KG1 (cell line): ENCODE measurements at places on chromosomes 11 and 22.

GRCh38 chr22:48644997-48645396, 1182.7 kb downstream of the BRD1 start:
- DNase-seq, result no peak

- no peak for DNase-seq
These were observed 310.8 kb upstream of the SORL1-AS1 start for GRCh38 chr11:121763526-121763925.

DNA sequence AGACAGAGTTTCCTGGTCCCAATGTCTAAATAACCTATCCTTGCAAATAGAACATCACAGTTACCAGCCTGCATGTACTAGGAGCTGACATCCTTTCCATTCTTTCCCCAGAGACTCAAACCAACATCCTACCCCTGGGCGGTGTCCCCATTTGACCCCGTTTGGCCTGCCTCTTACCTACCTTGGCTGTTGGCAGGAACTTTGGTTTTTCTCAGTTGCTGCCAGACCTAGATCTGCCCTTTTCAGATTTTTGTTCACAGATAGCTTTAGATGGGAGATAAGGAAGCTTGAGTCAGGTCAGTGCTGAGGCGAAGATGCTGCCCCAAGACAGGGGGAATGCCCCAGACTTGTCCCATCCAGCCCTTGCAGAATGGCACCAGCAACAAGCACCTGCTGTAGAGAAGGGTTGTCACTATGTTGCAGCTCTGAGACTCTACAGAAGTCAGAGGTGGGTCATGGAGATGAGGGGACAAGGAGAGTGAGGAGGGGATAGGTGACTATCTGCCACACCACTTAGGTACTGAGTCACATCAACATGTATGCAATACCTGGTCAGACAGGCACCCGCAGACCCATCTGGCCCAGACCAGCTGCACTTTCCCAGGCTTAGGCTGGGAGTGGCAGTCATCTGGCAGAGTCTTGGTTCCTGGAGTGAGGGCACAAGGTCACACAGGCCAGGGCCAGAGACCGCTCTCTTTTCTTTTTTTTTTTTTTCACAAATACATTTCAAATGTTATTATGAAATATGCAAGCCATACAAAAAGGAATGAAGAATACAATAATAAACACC, 61.5 kb upstream of the POU2AF1 start:
- no peak for DNase-seq

- no peak for DNase-seq
These were observed 23.1 kb downstream of the PTPN5 start for GRCh38 chr11:18768472-18768901.

- peak; percentile 56 for DNase-seq
These were observed 369 bp downstream of the DGCR8 start for GRCh38 chr22:20080445-20080775.

- DNase-seq, result no peak
These were observed 22.2 kb upstream of the PICK1 start for GRCh38 chr22:38034884-38035529.

DNA sequence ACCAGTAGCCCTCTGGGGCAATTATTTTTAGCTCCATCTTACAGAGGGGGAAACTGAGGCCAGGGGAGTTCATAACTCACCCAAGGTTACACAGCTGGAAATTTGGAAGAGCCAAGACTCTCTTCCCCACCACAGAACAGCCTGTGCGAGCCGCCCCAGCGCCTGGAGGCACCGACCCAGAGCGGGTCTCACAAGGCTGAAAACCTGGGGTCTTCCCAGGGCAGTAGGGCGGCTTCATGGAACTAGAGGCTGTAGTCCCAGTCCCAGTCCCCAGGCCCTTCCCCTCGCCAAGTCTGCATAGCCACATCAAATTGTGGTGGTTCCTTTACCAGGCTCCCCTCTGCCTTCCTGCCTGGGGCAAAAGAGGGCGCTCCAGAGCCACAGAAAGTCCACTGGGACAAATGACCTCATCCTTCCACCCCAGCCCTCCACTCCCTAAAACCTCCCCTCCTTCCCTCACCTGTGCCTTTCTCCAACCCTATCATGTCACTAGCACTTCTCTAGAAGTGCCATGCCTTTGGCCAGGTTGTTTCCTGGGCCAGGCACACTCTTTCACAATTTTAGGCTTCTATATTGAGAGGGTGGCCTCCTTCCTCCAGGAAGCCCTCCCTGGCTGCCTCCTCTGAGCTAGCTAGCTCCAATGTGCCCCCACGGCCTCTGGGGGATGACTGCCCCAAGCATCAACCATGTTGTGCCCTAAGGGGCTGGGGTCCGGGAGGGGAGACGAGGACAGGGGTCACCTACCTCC, 15.2 kb upstream of the CDC42EP1 start:
- no peak for DNase-seq

DNA sequence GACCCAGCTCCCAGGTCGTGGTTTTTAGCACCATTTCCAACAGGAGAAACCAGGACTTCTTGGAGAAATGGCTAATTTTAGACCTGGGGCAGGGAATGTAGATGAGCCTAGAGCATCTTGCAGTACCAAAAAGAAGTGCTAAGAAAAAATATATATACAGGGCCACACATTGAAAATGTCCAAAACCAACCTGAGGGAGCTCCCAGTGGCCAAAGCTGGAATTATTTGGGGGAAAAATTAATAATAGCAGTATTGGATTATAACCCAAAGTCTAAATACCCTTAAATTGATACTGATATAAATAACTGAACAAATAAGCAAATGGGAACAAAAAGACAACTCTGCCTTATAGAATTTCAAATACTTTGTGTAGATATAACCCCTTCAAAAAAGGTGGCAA, 108.0 kb downstream of the PARVA start:
- DNase-seq, result no peak
